ENCODE measurements at places on chromosomes 6 and 20.

GRCh38 chr6:38876475-38876874, 161.4 kb downstream of the DNAH8 start:
- H3K4me1 ChIP-seq = no peaks in the 10 kb centered on the region
- no peak overlapping the region for H3K27ac ChIP-seq
- H3K27me3 ChIP-seq = no peaks in the 10 kb centered on the region
- no peak overlapping the region for H3K4me3 ChIP-seq

- peaks cover 15% of the 10 kb centered on the region for H3K4me1 ChIP-seq
- no peak overlapping the region for H3K27ac ChIP-seq
- no peaks in the 10 kb centered on the region for H3K36me3 ChIP-seq
- H3K27me3 ChIP-seq = no peaks in the 10 kb centered on the region
- no peak overlapping the region for H3K4me3 ChIP-seq
- DNase-seq = peak; percentile 80
These were observed 141.1 kb downstream of the CEP57L1 start for GRCh38 chr6:109236115-109237076.

GRCh38 chr6:22008248-22008836, 288.5 kb downstream of the PRL start:
- no peak for DNase-seq
- H3K27ac ChIP-seq = no peak overlapping the region
- H3K4me1 ChIP-seq = no peaks in the 10 kb centered on the region
- no peaks in the 10 kb centered on the region for H3K27me3 ChIP-seq

GRCh38 chr6:144845186-144845585, 560.1 kb downstream of the UTRN start:
- no peaks in the 10 kb centered on the region for H3K36me3 ChIP-seq
- H3K27me3 ChIP-seq = no peaks in the 10 kb centered on the region
- no peaks in the 10 kb centered on the region for H3K4me1 ChIP-seq

- H3K27me3 ChIP-seq = no peaks in the 10 kb centered on the region
- no peak overlapping the region for H3K4me3 ChIP-seq
These were observed 177.2 kb upstream of the DTNBP1 start for GRCh38 chr6:15839969-15840541.

DNA sequence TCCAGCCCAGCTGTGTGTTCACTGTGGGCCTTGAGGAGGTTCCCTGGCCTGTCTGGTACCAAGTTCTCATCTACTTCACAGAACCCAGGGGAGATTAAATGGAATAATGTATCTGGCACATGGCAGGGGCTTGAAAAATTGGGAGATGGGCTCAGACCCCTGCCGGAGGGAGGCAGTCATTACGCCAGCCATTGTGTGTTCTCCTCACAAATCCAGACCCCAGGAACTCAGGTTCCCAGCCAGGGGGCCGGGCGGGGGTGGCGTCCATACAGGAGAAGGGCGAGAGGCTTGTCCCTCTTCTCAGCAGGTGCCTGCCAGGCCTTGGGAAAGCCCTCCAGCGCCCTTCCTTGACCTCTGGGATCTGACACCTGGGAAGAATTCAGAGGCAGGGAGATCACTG, 8.1 kb downstream of the NOL4L start:
- no peak for DNase-seq
- H3K4me1 ChIP-seq = peaks cover 10% of the 10 kb centered on the region
- H3K36me3 ChIP-seq = no peaks in the 10 kb centered on the region
- H3K4me3 ChIP-seq = no peak overlapping the region
- no peak overlapping the region for H3K27ac ChIP-seq

GRCh38 chr6:36683145-36683655, 4.7 kb downstream of the CDKN1A start:
- no peaks in the 10 kb centered on the region for H3K27me3 ChIP-seq
- DNase-seq = no peak
- no peak overlapping the region for H3K27ac ChIP-seq
- H3K36me3 ChIP-seq = no peaks in the 10 kb centered on the region

DNA sequence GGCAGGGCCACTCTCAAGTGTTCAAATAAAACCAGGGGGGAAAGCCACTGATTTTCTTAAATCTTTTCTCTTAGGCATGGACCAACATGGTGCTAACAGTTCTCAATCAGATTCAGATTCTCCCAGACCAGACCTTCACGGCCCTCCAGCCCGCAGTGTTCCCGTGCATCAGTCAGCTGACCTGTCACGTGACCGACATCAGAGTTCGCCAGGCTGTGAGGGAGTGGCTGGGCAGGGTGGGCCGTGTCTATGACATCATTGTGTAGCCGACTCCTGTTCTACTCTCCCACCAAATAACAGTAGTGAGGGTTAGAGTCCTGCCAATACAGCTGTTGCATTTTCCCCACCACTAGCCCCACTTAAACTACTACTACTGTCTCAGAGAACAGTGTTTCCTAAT, 41.5 kb upstream of the SMIM28 start:
- DNase-seq = peak; percentile 77
- H3K27me3 ChIP-seq = no peaks in the 10 kb centered on the region
- H3K27ac ChIP-seq = no peak overlapping the region
- H3K4me1 ChIP-seq = no peaks in the 10 kb centered on the region

GRCh38 chr6:134318974-134319281, 1.0 kb upstream of the SGK1 start:
- no peaks in the 10 kb centered on the region for H3K27me3 ChIP-seq
- peak overlapping the region; percentile 18 for H3K27ac ChIP-seq
- peaks cover 4% of the 10 kb centered on the region for H3K4me1 ChIP-seq
- H3K36me3 ChIP-seq = no peaks in the 10 kb centered on the region

DNA sequence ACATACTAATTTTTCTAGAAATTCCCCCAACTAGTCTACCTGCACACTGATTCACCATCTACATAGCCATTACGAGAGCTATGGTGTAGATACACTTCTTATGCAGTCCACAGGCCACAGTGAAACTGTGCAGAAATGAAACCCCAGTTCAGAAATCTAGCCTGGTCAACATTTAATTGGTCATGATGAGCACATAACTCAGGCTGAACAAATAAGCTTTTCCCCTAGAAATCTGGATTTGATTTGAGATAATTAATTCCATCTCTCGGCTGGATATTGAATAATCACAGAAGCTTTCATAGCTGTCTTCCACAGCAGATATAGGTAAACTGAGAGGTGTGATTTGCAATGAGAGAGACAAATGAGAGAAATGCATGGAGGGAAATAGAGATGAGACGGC, 22.6 kb upstream of the TINAG start:
- no peaks in the 10 kb centered on the region for H3K27me3 ChIP-seq
- H3K4me3 ChIP-seq = no peak overlapping the region
- no peaks in the 10 kb centered on the region for H3K36me3 ChIP-seq

DNA sequence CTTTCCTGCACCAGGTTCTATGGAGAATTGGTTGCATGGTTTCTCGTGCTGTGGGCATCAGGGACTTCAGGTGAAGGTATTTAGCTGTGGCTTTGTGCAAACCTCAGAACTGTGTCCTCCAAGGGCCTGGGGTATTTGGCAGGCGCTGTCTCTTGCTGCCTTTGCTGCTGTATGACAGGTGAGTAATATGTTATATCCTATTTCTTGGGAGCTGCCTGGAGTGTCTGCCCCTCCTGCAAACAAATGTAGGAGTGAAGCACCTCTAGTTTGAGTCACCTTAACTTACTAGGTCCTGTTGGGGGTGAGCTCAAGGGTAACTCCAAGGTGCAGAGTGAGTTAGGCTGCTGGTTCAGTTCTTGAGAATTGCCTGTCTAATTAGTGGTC, 177.7 kb upstream of the RNF24 start:
- H3K4me3 ChIP-seq = no peak overlapping the region
- H3K4me1 ChIP-seq = no peaks in the 10 kb centered on the region
- no peak for DNase-seq
- H3K27me3 ChIP-seq = no peaks in the 10 kb centered on the region
- no peaks in the 10 kb centered on the region for H3K36me3 ChIP-seq

DNA sequence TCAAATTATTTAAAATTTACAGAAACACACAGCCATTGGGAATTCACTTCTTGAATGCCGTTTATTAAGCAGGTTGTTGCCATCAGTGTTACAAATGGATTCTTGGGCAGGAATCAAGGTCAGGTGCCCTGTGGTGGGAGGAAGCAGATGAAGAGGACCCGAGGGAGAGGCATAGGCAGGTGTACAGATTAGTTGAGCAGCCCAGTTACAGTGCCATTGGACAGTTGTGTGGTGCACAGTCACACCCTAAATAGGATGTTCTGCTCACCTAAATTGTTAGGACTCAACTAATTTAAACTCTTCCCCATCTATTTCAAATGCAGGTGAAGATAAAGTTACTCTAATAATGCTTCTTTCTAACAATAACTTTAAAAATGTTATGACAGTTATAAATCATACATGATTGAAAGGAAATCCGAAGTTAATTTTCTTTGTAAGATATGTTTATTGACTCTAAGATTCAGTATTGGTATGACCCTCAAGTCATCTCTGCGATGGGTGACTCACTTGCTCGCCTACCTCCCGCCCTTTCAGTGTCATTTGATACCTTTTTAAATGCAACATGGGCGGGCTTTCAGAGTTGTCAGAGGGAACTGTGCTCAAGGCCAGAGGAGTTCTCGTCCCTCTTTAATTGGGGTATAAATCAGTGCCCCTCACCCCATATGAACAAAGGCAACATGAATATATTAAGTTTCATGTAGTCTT, 35.1 kb downstream of the DSE start:
- H3K4me1 ChIP-seq = peaks cover 8% of the 10 kb centered on the region
- no peaks in the 10 kb centered on the region for H3K27me3 ChIP-seq
- no peak overlapping the region for H3K4me3 ChIP-seq
- peak overlapping the region; percentile 43 for H3K27ac ChIP-seq
- H3K36me3 ChIP-seq = no peaks in the 10 kb centered on the region

- no peaks in the 10 kb centered on the region for H3K27me3 ChIP-seq
- no peak overlapping the region for H3K4me3 ChIP-seq
- H3K27ac ChIP-seq = no peak overlapping the region
- no peaks in the 10 kb centered on the region for H3K4me1 ChIP-seq
- DNase-seq = no peak
These were observed 508.4 kb downstream of the HDGFL1 start for GRCh38 chr6:23077772-23078171.

DNA sequence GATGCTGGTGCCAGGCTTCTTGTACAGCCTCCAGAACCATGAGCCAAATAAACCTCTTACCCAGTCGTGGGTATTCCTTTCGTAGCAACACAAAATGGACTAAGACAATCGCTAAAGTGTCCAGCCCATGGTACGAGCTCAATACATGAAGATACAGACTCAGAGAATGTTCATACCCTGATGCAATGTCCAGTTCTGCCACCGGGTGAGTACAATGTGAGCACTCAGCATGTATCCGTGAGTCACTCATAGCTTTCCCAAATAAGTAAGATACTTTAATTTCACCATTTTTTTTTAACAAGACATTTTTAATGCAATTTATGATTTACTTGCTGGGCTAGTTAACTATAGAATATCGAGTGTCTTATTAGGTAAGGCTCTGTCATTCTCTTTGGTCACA, 26.7 kb upstream of the PDE10A start:
- H3K27me3 ChIP-seq = no peaks in the 10 kb centered on the region
- H3K36me3 ChIP-seq = no peaks in the 10 kb centered on the region
- DNase-seq = no peak
- H3K4me1 ChIP-seq = no peaks in the 10 kb centered on the region

DNA sequence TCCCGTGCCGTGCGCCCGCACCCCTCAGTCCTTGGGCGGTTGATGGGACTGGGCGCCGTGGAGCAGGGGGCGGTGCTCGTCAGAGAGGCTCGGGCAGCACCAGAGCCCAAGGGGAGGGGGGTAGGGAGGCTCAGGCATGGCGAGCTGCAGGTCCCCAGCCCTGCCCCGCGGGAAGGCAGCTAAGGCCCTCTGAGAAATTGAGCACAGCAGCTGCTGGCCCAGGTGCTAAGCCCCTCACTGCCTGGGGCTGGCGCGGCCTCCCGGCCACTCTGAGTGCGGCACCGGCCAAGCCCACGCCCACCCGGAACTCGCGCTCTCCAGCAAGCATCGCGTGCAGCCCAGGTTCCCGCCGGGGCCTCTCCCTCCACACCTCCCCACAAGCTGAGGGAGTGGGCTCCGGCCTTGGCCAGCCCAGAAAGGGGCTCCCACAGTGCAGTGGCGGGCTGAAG, 16.4 kb downstream of the SOX4 start:
- no peaks in the 10 kb centered on the region for H3K27me3 ChIP-seq
- H3K4me1 ChIP-seq = no peaks in the 10 kb centered on the region
- no peak overlapping the region for H3K27ac ChIP-seq
- DNase-seq = peak; percentile 24
- peak overlapping the region; percentile 42 for H3K4me3 ChIP-seq

- no peak for DNase-seq
- H3K4me3 ChIP-seq = no peak overlapping the region
- no peaks in the 10 kb centered on the region for H3K4me1 ChIP-seq
- H3K27me3 ChIP-seq = no peaks in the 10 kb centered on the region
These were observed 19.1 kb upstream of the PGK2 start for GRCh38 chr6:49806145-49806544.

DNA sequence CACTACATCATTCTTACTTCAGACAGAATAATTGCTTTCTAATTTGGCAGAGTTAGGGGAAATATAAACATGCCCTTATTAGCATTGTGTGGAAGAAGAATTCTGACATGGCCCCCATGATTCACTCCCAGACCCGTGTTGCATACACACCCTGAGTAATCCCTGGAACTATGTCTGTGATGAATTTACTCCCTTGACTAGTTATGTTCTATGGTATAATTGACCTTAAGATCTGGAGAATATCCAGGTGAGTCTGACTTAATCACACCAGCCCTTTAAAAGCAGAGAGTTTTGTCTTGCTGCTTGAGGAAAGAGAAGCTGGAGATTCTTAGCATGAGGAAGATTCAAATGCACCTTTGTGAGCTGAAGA, 262.9 kb downstream of the SOX4 start:
- H3K4me3 ChIP-seq = no peak overlapping the region
- DNase-seq = no peak
- no peaks in the 10 kb centered on the region for H3K36me3 ChIP-seq

DNA sequence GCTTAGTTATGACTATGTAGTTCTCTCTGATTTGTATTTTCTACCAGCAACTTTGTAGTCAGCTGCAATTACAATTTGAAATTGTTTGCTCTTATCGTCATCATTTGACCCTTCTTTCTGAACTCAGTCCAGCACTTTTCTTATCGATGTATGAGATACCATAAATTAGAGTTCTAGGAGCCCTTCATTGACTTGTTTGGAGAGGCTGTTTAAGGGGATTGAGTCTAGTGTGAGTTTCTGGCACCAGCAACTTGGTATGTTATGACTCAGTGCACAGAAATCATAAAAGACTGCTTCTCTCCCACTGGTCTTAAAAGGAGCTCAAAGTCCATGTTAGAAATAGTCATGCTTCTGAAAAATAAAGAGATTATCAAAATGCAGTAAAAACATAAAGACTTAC, 190.3 kb downstream of the TENT5A start:
- no peak for DNase-seq
- H3K36me3 ChIP-seq = no peaks in the 10 kb centered on the region
- H3K27ac ChIP-seq = no peak overlapping the region
- no peak overlapping the region for H3K4me3 ChIP-seq

DNA sequence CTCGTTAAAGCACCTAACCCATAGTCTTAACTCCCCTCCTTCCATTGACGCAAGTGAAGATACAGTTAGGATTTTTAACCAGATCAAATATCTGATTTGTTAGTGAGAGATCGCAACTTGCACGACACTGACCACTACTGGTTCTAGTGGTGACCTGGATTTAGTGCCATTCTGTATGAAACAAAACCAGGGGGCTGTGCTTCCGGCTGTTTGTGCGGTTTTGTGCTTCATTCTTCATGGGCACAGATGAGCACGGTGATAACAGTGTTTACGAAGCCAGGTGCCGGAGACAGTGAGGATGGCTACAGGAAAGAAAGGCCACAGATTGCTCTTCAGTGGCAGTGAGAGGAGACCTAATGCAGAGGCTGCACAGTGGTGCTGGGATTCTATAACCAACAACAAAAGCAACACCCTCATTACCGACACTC, 75.5 kb downstream of the NOL4L start:
- DNase-seq = no peak
- no peaks in the 10 kb centered on the region for H3K27me3 ChIP-seq
- peaks cover 12% of the 10 kb centered on the region for H3K4me1 ChIP-seq

- H3K27ac ChIP-seq = peak overlapping the region; percentile 69
- peaks cover 42% of the 10 kb centered on the region for H3K4me1 ChIP-seq
- H3K36me3 ChIP-seq = no peaks in the 10 kb centered on the region
- no peak overlapping the region for H3K4me3 ChIP-seq
- peak; percentile 68 for DNase-seq
These were observed 42.8 kb upstream of the MRPS10 start for GRCh38 chr6:42260396-42260888.
